Hypothalamus (tissue), 51 donors: ENCODE measurements at places on chromosomes 13 and 19.

DNA sequence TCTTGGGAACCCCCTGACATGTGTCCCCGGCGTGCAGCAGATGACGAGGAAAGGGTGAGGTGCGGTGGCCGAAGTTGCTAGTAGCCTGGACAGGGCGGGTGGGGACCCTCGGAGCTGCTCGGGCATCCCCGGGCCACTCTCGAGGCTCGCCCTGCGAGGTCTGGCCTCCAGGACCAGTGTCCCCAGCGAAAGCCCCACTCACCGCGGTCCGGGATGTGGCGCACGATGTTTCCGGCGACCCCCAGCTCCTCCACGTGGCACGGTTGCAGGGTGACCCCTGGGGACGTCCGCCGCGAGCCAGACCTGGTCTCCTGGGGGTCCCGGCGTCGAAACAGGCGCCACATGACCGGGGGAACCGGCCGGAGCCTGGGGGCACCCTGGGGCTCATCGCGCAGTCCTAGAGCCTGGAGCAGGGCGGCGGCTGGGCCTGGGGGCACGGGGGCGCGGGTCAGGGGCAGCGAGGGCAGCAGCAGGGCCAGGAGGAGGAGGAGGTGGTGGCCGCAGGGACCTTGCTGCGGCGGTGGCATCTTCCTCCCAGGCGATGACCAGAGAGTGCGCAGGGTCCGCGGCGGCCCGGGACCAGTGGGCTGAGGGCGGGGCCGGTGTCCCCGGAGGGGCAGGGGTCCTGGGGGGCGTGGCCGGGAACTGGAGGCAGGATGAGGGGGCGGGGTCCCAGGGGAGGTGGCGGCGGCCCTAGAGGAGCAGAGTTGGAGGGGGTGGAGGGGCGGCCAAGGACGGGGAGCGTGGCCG is 26.0 kb downstream of the CERS1 start:
- no peak for DNase-seq

- peak; percentile 76 for DNase-seq
Measured at GRCh38 chr19:11242864-11243797, 3.7 kb downstream of the ANGPTL8 start.

DNA sequence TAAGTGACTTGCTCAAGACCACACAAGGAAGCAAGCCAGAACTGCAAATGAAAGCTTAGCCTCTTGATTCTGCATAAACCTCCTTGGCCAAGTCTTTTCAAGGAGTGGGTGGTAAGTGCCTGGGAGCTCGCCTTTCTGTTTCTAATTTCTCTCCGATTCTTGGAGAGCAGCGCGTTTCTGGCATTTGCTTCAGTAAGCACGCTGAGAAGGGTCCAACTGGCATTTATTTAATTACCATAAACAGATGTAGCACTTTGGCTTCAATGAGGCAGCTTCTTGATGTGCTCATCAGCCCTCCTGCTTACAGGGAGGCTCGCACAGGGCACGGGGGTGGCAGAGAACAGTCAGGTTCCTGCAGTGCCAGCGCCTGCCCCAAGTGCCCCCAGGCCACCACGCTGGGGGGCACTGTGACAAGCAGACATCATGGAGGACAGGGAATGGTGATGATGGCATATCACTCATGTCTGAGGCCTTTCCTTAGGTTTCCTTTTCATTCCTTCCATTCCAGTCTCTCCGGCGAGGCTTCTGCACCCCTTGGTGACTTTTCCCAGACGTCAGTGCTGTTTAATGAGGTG is 13.3 kb downstream of the SIAH3 start:
- no peak for DNase-seq

DNA sequence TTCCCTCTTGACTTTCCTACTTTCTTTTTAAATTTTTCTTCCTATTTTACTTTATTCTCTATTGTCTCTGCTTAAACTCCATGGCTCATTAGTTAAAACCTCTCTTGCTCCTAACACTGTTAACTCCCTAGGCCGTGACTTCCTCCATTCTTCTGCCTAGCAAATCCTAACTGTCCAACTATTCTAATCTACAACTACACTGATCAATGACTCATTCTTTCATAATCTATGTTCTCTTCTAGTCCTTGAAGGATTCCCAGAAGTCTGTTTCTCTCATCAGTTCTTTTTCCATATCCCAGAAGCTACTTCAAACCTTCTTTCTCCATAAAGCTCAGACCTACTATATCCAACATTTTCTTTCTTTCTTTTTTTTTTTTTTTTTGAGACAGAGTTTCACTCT is 66.9 kb downstream of the MICU2 start:
- DNase-seq, result no peak

DNA sequence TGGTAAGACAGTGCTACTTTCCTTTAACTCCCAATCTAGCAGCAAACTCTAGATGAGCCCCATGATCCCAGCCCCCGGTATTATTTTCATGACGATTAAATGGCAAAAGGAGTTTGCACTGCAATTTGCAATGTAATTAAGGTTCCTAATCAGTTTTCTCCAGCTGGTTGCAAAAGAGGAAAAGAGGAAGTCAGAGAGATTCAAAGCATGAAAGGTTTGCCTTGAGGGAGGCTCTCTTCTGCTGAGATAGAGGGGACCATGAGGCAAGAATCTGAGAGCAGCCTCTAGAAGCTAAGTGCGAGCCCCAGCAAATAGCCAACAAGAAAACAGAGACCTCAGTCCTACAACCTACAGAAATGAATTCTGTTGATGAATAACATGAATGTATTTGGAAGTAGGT is 527.1 kb downstream of the UQCRFS1 start:
- DNase-seq, result no peak

DNA sequence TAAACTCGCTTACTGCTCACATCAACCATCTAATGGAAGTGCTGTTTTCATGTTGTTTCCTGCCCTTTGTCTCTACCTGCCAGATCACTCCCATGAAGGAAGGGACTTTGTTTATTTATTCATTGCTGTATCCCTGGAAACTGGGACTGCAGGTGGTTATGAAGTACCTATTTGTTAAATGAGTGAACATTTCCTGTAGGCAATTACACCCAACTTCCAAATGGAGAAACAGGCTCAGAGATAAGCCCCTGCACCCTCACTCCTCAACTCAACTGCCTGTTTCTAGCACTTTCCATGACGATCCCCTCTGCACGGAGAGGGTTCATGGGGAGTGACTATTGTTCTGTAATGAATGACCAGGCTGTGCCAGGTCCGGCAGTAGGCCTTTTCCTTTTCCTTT is 1.9 kb upstream of the SELENOW start:
- DNase-seq, result no peak

DNA sequence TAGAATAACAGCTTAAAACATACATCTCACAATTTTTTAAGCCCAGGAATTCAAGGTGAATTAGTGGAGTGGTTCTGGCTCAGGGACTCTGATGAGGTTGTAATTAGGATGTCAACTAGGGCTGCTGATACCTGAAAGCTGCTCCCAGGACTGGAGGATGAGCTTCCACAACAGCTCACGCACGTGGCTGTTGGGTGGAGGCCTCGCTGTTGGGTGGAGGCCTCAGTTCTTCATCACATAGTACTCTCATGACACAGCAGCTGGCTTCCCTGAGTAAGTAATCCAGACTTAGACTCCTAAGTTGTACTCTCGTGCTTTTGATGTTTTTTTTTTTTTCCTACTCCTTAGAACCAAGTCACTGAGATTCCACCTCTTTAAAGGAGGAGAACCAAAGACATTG is 577.1 kb upstream of the PRR20A start:
- no peak for DNase-seq

- DNase-seq, result no peak
Measured at GRCh38 chr13:51781246-51782022, 22.5 kb downstream of the DHRS12 start.

DNA sequence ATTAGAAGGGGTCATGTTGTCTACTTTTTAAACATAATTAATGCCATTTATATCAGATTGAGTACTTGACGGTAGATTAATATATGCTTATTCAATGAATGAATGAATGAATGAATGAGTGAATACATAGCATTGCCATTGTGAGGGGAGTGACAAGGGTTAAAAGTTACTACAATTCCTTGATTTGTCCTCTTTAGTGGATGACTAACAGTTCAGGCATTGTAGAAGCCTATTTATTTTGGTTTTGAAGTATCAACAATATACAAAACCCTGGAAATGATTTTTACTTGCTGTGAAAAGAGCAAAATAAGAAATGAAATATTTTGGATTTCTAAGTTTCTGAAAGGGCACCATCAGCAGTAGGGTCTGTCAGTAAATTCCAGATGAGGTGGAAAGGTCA is 122.7 kb downstream of the CYSLTR2 start:
- DNase-seq, result no peak

DNA sequence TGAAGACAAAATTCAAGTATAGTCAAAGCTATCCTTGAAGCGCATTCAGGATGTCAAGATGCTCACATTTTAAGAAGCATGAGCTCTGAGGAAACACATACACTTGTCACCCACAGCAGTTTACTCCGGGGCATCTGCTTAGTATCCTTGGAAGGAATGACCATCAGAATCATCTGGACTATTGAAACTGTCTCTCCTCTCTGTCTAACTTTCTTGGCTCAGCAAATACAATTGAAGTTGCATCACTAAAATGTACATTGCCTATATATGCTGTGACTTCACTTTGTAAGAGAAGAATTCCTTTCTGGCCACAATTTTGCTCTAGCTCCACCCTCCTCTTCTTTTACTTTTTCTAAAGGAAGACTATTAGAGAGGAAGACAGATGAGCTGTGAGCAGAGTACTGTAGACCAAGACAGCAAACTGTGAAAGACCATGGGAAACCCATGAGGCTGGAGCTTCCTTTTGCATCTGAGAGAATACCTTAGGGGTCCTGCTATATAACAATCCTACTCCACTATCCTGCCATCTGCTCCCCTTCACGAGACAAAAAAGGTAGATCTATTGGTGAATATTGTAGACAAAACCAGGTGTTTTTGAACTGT is 906.3 kb downstream of the PCDH9 start:
- no peak for DNase-seq
